IPS-NIHi11 (cell line): ENCODE measurements at places on chromosomes 1 and 21.
A peak's percentile ranks its signal among the peaks of the same experiment; 100 is the strongest.

DNA sequence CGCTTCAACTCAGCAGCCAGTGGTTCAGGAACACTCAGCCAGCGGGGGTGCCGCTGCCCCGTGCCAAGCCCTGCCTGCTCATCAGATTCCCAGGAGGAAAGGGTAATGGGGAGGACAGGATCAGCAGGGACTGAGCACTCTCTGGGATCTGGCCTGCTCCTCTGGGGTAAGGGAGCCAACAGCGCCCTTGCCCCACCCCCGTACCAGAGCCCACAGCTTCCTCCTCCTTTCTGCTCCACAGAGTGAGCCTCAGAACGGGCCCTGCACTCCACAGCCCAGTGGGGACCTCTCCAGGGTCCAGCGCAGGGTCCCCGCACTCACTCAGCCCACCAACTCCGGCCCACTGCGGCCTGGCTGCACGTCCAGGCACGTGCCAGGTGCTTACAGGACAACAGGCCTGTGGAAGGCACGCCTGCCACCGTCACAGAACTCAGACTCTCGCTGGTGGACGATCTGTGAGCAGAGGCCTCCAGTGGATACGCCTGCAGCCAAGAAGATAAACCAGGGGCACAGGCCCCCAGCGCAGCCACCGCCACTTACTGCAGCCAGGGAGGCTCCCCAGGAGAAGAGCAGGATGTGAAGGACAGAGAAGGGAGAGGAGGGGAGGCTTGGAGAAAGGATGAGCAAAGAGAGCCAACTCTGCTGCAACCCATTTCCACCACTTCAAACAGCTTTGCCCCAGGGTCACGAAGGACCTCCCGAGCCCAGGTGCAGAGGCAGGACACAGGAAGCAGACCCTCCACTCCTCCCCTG lies 2.1 kb downstream of the MEGF6 start:
- DNase-seq = no peak

DNA sequence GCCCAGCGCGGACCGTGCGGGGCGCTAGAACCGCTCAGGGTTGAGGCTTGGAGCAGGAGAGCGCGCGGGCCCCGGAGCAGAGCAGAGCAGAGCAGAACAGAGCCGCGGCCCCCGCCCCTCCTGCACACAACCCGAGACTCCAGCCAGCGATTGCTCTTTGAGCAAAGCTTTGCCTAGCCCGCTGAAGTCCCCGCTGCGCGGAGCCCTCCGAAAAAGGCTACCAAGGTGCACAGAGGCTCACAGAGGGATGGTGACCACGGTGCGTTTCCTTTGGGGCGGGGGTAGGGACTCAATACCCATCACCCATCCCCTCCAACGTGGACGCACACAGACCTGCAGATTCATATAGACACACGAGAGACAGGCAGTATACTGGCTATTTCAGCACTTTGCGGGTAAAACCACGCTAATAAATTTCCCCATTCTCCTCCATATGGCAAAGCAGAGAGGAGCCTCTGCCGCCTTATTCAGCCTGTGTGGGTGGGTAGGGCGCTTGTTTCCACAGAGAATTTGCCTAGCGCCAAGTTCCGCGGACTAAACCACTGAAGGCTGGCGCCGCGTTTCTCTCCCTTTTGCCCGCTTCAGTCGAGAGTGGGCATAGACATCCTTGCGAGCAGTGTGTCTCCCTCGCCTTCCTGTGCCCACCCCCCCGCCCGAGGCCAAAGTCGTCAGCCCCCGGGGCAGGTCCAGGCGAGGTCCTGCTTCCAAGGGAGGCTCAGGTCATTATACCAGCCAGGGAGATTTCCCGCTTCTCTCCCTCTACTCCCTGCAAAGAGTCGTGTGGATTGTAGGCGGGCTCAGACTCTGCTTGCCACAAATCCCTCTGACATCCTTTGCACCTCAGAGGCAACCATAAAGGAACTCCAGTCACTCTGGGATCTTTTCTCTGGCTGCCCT lies 8.5 kb downstream of the HLX start:
- DNase-seq = no peak

- DNase-seq = no peak
Observed at GRCh38 chr1:32990887-32991286, 26.3 kb upstream of the RNF19B start.

- no peak for DNase-seq
Observed at GRCh38 chr1:220682901-220683576, 7.1 kb upstream of the C1orf115 start.

- DNase-seq = no peak
Observed at GRCh38 chr1:159121526-159121925, 45.0 kb upstream of the AIM2 start.

GRCh38 chr1:53483656-53484055 lies 24.5 kb downstream of the DMRTB1 start:
- DNase-seq = no peak

DNA sequence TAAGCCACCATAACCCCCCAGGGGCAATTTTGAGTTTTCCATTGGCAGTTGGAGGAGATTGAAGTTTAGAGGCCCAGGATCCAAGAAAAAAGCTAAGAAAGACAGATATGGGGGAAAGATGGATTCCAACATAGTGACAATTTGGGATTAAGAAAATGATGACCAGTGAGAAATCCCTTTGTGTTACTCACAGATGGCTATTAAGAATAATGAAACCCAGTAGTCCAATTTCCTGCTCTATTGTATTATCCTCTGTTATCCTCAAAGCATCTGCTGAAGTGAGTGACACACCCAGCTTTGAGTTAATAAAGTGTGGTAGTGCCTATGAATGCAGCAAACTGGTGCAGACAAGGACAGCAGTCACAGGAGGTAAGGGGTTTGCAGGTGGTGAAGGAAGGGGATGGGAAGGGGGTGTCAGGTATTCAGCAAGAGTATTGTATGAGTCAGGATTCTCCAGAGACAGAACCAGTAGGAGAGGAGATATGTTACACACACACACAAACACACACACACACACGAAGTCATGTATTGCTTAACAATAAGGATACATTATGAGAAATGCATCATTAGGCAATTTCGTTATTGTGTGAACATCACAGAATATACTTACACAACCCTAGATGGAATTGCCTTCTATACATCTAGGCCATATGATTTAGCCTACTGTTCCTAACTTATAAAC lies 112.4 kb upstream of the VANGL1 start:
- DNase-seq = no peak

GRCh38 chr1:7580923-7581753 lies 190.0 kb upstream of the VAMP3 start:
- DNase-seq = no peak

DNA sequence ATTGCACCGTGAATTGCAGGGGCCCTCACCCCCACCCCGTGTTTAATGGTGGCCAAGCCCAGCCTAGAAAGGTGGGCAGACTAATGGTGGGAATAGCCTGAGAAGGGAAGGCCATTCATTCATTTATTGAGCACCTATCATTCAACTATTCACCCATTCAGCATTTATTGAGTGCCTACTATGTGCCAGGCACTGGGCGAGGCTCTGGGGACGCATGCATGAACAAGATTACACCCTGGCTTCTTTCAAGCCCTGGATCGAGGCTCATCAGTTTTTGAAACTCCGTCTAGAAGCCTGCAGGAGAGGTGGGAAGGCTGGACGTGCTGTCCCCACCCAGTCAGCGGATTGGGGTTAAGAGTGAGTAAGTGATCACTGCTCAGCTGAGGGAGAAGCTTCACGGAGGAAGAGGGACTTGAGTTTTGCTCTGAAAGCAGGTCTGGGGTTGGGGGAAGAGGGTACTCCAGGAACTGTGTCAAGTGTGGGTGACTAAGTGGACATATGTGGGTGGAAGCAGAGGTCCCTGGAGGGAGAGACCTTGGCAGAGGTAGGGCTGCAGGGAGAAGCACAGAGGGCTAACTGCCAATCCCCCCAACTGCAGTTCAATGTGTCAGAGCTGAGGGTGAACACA lies 35.6 kb downstream of the MEF2D start:
- DNase-seq = no peak

DNA sequence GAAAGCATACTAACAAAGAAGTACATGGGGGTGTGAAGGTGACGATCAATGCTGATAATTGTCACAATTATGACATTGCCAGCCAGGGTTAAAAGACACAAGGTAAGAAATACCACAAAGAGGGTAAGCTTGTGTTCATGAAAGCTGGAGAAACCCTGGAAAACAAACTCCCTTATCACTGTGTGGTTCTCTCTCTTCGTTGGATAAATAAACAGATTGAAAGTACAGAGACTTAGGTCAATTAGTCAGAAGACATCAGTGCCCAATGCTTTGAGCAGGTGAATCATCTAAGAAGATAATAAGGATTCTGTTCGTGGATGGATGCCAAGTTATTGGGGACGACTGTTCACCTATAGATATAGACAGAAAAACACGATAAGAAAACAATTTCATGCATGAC lies 22.4 kb upstream of the FCER1A start:
- DNase-seq = no peak

DNA sequence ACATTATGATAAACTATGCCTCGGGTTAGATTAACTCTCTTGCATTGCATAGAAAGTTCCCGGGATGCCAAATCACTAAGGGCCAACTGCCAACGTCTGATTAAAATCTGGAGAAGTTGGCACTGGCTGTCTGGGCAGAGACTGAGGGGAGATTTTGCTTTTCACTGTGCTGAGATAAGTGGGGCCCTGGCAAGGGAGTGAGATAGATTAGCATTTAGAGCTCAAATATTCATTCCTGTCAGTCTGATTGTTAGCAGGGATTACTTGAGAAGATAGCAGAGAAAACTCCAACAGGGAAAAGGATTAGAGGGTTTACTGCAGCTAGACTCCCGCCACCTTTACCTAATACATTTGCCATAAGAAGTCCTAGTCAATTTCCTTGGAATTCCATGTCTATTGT lies 714.1 kb upstream of the CHRM3 start:
- DNase-seq = peak; percentile 22
